ENCODE measurements at places on chromosomes 4 and X.

DNA sequence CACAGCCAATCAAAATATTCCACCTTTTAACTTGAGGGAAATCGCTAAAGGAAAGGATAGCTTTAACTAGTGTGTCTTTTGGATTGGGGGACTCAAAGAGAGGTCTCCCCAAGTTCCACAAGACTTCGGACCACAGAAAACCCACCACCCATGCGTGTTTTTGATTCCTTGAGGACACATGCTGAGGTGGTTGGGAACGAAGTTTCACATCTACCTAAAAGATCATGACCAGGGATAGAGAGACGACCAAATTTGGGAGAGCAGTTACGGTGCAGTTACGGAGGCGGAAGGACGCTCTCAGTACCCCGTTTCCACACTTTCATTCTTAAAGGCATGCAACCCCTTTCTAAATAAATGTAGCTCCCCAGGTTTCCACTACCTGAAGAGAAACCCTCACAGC is 1.1 kb downstream of the PCYT1B start:
- no peak for DNase-seq

DNA sequence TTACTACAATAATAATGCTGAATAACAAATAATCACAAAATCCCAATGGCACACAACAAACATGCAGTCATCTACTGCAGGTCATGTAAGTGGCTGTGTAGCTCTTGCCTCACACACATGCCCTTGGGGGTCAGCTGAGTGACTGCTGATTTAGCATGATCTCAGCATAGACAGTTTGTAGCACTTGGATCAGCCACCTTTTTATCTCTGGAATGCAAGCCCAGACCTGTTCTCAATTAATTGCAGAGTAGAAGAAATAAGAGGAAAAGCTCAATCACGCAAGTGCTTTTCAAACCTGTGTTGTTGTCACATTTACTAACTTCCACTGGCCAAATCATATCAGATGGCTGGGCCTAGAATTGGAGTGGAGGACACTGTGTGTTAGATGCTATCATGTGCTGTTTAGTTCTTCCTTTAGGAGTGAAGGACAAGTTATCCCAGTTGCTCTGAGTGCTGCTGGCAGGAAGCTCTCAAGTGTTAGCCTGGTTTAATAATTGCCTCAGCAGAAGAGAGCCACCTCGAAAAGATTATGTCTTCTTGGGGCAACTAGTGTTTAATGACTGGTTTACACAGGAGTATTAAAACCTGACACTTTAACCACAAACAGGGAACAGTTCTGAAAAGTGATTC is 128.3 kb upstream of the EPHA5 start:
- DNase-seq, result no peak

GRCh38 chr4:153661215-153661822 is 22.8 kb upstream of the TLR2 start:
- DNase-seq, result no peak

DNA sequence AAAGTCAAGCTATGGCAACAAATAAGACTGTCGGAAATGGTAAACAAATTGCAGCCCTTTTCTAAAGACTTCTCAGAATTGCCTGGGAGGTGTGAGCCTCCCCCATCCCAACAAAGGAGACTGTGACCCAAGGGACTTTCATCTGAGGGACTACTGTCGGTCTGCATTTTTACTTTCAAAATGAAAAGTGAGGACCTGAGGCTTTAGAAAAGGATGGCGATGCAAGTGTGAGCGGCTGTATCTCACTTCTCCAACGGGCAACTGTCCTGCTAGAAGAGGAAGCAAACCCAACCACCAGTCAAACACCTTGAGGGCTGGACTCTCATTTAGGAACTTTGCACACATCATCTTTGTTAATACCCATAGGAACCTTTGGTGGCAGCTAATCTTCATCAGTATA is 62.6 kb upstream of the CLNK start:
- DNase-seq, result no peak

DNA sequence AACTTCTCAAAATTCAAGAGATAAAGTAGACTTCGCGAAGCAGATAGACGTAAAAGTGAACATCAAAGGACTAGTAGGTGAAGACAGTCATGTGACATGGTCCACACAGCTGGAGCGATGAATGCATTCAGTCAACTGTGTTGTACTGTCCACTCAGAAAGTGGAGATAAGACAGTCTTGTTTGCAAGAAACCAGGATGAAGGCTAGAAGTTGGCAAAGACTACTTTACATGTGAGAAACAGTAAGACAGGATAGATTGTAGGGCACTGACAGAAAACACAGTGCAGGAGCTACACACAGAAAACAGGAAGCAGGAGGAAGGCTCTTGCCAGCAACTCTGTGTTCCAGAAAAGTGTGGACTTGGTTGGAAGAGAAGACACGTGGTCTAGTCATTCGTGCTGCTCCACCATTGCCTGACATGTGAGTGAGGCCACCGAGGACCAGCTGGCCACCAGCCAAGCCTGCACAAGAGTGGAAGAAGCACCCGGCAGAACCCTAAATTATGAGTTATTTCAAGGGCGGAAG is 78.9 kb downstream of the FAT1 start:
- no peak for DNase-seq
